IPS DF 19.7 (cell line): ENCODE measurements at places on chromosomes 12 and 14.

DNA sequence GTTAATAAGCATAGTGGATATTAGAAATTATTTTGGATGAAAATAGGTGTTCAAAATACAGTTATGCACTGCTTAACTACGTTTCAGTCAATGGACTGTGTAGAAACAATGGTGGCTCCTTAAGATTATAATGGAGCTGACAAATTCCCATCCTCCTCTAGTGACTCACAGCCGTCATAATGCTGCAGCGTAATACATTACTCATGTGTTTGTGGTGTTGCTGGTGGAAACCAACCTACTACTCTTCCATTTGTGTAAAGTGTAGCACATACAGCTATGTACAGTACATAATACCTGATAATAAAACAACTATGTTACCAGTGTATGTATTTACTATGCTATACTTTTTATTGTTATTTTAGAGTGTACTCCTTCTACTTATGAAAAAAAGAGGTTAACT lies 111.2 kb upstream of the TMCC3 start:
- DNase-seq, result no peak

DNA sequence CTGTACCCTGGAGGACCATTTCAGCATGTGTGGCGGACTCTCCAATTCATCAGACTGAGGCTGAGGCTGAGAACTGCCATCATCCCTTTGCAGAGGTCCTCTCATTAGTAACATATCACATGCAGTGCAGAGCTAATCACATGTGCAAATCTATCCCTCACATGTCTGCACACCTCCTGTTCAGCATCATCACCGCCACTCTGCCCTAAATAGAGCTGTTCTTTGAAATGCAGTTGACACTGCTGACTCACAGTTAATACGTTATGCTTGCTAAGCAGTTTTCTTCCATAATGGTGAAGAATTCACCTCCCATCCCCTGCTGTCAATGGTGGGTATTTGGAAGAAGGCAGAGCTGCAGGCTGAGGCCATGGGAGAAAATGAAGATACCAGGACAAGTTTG lies 85.0 kb upstream of the ANO2 start:
- DNase-seq, result no peak

DNA sequence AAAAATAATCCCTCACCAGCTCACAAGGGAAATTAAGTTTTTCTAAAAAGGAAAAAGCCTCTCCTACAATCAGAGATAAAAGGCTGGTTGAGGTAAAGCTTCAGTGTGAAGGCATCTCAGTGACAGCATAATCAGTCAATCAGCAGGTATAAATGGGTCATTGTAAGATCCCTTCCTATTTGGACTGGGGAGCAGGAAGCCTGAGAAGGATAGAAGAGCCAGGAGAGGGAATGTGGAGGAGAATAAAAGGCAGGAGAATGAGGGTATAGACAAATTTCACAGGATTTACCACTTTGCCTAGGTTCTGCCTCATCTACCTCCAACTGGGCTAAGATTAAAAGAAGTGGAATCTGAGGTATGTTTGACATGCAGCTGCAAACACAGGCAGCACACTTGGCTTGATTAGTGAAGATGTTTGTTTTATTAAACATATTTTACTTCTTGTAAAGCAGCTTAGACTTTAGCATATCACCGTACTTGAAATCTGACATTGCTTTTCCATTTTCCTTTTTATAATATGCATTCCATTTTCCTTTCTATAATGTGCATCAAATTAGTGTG lies 479.1 kb upstream of the USP15 start:
- no peak for DNase-seq

DNA sequence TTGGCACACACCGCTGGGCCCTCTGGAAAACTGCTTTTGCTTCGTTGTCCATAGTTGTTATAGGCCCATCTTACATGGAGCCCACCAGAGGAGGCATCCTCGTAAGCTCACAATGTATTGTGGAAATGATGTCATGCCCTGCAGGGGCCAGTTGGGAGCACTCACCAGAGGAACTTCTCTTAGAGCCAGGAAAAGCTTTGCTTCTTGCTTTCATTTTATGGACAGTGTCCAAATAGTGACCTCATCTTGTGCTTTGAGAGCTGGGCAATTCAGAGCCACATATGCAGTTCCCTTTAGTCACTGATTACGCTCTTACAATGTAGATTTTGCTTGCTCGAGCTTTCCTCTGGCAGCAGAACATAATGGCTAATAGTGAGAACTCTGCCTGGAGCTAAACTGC lies 275.6 kb downstream of the AACS start:
- DNase-seq, result no peak

GRCh38 chr12:6546016-6546415 lies 9.8 kb downstream of the IFFO1 start:
- DNase-seq, result no peak

- no peak for DNase-seq
These were observed 38.6 kb downstream of the ARF6 start for GRCh38 chr14:49931523-49931922.

GRCh38 chr14:41313196-41313595 lies 293.5 kb upstream of the LRFN5 start:
- DNase-seq, result no peak

- no peak for DNase-seq
These were observed 646 bp upstream of the OR6C4 start for GRCh38 chr12:55548756-55549155.

- DNase-seq, result no peak
These were observed 105.9 kb downstream of the PLXNC1 start for GRCh38 chr12:94254270-94254669.

DNA sequence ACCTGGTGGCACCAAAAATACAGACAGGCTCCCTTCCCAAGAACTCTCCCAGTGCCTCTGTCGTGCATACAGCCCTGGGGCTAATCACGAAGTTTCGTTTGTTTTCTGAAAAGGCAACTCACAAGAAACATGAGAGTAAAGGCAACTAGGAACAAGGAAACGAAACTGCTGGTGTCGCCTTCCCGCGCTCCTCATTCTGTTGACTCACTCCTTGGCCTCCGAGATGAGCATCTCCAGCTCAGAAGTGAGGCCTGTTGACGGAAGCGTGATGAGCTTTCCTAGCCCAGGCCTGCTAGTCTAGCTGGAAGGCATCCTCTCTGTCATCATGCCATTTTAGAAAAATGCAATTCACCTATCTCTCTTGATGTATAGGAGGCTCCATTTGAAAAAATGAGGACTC lies 50.5 kb downstream of the TTC9 start:
- no peak for DNase-seq

- no peak for DNase-seq
These were observed 58.2 kb downstream of the CRACR2A start for GRCh38 chr12:3694673-3695072.

- DNase-seq, result no peak
These were observed 105.5 kb downstream of the PTPN11 start for GRCh38 chr12:112524269-112524668.

DNA sequence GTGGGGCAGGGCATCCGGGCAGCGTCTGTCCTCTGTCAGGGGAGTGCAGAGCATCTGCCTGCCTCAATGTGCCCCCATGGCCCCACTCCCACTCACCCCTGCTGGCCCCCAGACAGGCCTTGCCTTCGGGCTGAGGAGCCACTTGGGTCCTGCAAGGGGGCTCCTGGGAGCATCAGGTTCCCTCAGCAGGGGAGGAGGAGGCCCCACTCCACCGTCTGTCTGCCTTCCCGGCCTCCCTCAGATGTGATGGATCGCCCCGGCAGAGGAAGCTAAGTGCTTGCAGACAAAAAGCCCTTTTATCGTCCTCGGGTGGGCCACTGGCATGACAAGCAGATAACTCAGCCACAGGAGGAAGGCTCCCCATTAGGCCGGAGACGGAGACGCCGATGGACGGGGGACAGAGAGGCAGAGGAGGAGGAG lies 35.1 kb downstream of the NCOR2 start:
- DNase-seq, result no peak

DNA sequence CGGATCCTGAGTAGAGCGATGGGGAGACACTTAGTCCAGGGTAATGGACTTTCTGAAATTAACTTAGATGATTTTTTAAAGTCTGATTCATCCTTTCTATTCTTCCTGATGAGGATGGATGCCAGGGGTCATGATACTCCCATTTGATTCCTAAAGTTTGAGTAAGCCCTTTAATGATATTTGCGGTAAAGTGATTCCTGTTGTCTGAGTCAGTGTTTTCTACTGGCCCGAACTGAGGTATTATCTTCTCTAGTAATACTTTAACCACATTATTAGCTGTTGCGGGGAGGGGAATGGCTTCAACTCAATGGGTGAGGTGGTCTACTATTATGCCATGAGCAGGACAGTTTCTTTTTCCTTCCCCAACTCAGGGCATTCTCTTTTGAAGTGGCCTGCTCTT lies 111.6 kb downstream of the RIN3 start:
- DNase-seq, result no peak

GRCh38 chr12:132364348-132364902 lies 35.0 kb upstream of the GALNT9 start:
- no peak for DNase-seq

GRCh38 chr14:72863216-72864006 lies 30.5 kb downstream of the DPF3 start:
- no peak for DNase-seq

- no peak for DNase-seq
These were observed 13.0 kb downstream of the TCP11L2 start for GRCh38 chr12:106315523-106315922.

GRCh38 chr12:28026701-28027100 lies 54.2 kb upstream of the PTHLH start:
- no peak for DNase-seq

GRCh38 chr12:98058838-98059237 lies 456.6 kb upstream of the TMPO start:
- DNase-seq, result no peak

GRCh38 chr14:52365071-52365470 lies 51.0 kb downstream of the PTGER2 start:
- DNase-seq, result no peak

DNA sequence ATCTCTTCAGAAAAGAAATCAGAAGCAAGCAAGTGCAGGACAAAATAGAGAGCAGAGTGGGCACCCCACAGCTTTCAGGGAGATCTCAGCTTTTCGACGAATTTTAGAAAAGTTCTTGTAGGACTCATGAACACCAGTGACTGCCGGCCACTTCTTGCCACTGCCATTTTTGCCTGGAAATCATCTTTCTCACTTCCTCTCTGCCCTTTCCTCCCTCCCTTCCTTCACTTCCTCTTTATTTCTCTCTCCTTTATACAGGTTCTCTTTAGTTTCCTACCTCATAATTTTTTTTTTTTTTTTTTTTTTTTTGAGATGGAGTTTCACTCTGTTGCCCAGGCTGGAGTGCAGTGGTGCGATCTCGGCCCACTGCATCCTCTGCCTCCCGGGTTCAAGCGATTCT lies 185.6 kb downstream of the APAF1 start:
- no peak for DNase-seq

DNA sequence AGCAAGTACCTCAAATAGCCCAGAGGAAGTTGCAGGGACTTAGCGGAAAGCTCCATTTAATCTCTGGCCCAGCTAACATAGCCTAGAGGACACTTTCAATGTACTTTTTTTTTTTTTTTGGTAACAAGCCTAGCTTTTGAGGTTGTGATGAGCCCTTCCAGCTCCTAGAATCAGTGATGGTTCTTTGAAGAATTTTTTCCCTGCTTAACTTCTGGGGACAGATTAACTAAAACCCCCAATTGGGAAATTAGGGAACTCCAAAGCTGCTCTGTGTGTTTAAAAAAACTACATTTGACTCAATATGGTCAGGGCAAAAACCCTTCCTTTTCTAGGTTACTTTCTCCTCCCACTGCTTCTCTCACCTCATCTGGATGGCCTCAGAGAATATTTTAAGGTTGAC lies 23.9 kb upstream of the ITGA5 start:
- DNase-seq, result no peak

DNA sequence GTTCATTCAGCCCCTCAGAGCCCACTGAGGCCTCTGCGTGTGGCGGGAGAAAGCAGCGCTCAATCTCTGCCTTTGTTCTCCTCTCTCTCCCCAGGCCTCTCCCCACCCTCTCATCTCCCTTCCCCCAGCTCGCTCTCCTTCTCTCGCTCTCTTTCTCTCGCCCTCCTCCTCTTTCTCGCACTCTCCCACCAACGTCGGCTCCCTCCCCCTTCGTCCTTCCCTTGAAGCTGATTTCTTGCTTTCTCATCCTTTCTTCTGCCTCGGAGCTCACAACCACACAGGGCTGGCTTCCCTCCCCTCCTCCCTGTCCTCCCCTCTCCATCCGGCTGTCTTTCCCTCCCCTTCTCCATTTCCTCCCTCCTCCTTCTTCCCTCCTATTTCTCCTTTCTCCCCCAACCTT lies 96.4 kb downstream of the LRRC74A start:
- no peak for DNase-seq

- peak; percentile 61 for DNase-seq
These were observed 160.6 kb downstream of the ANO4 start for GRCh38 chr12:100955139-100955538.

- no peak for DNase-seq
These were observed 658.0 kb upstream of the MDGA2 start for GRCh38 chr14:48333221-48333920.

DNA sequence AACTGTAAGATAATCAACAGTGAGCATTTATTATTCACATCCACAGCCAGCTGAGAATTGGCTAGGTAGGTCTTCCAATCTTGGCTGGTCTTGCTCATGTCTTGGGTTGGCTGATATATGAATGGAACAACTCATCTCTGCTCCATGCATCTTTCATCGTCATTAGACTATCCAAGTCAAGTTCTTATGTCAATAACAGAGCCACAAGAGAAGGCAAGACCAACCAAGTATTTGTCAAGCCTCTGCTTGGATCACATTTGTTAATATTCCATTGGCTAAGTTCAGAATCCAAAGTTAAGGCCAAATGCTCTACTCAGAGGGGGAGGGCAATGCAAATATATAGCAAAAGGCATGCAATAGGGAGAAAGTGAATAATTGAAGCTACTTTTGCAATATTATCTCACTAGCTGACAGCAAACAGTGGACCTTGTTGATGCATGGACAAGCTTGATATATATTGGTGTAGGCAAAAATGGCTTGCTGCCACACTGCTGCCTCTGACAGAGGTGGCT lies 53.1 kb downstream of the WASHC3 start:
- no peak for DNase-seq

- DNase-seq, result no peak
These were observed 55.7 kb downstream of the TMTC1 start for GRCh38 chr12:29728030-29728429.

DNA sequence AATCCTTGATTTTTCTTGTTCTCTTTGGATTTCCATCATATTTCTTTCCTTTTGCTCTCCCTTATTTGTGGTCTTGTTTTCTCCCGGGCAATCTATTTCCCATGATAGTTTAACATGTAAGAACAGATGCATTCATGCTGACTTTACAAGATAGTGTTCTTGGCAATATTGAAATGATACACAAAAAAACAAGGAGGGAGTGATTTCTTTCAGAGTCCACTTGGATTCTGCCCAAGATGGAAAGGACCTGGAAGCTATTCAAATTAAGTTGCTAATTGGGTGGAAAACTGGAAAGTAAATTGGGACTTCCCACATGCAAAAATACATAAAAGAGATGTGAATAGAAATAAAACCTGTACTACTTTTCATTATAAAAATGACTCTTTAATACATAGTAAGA lies 14.4 kb upstream of the YARS2 start:
- DNase-seq, result no peak

GRCh38 chr12:47767216-47767724 lies 5.8 kb upstream of the SLC48A1 start:
- DNase-seq, result no peak

GRCh38 chr14:42111355-42111754 lies 504.7 kb downstream of the LRFN5 start:
- DNase-seq, result no peak
